Activated CD8-positive, alpha-beta T cell treated with anti-CD3 and anti-CD28 coated beads for 36 hours (primary cell): ENCODE measurements at places on chromosomes 4 and X. TPM values are rescaled to one million over a fixed set of nuclear protein-coding genes. Genes with fewer than 3 reads are reported as not detected.

RAI2 gene
- total RNA-seq: 0.41 TPM

ATP1B4 gene
- total RNA-seq: not detected

DNA sequence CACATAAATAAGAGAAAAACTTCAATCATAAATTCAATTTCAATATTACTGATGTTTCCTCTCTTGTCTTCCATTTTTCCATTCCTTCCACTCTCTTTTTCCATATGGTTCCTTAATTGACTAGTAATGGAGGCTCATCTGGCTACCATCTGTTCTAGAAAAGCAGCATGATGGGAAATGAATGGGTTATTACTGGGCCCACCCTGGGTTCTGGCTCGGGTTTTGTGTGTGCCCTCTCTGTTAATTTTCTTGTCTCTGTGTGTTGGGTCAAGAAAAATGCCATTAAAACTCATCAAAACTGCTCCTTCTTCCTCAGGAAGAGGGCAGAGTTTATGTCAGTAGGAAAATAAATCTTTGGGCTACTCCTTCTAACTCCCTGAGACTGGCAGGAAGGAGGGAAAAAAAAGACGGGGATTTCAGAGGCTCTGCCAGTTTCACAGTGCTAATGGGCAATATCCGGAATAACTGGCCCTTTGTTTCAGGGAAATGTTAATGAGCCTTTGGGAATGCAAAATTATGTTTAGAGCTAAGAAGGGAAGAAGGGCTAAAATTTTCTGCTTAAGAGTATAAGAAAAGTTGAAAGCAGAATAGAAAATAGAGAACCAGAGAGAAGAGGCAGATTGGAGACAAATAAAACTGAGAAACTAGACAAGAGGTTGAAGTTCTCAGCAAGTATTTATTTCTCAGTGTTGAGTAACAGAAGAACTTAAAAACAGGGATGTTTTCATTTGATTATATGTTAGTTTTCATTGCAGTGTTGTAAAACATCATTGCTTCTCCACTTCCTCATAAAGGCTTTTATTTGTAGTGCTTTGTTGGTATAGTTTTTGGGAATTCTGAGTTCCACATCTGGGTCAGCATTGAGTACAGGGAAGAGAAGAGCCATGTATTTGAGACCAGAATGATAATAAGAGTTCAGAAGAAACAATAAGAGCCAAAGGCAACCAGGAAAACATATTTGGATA is 19.7 kb downstream of the GABRB1 start:
- no peaks in the 10 kb centered on the region for H3K4me1 ChIP-seq
- H3K36me3 ChIP-seq: no peaks in the 10 kb centered on the region
- H3K27me3 ChIP-seq: peaks cover 18% of the 10 kb centered on the region
- no peak overlapping the region for H3K27ac ChIP-seq
- H3K4me3 ChIP-seq: no peak overlapping the region
- no peak for DNase-seq

DNA sequence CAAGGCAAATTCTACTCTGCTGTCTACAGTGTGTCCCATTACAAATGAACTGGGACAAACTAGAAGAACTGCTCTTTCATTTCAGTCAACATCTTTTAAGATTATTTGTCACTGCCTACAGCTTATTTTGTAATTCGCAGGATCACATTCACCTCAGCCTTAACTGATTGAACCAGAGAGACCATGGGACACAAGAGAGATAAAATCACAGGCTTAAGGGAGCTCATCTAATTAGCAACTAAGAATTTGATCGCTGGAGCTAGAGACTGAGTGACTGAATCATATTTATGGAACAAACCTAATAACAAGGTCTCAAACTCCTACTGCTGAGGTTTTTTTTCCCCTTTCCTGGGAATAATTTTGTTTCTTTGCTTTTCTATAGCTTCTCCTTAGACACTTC is 898.2 kb downstream of the PCDH18 start:
- DNase-seq: no peak
- no peaks in the 10 kb centered on the region for H3K36me3 ChIP-seq
- no peaks in the 10 kb centered on the region for H3K27me3 ChIP-seq
- no peak overlapping the region for H3K4me3 ChIP-seq
- H3K27ac ChIP-seq: no peak overlapping the region
- no peaks in the 10 kb centered on the region for H3K4me1 ChIP-seq

GRCh38 chr4:138341739-138342415 is 99.7 kb upstream of the SLC7A11 start:
- no peaks in the 10 kb centered on the region for H3K36me3 ChIP-seq
- peak; percentile 43 for DNase-seq
- H3K27ac ChIP-seq: no peak overlapping the region
- H3K27me3 ChIP-seq: no peaks in the 10 kb centered on the region
- peaks cover 9% of the 10 kb centered on the region for H3K4me1 ChIP-seq
